IMR-90 (cell line): ENCODE measurements at places on chromosomes 7 and 10. TPM values are rescaled to one million over a fixed set of nuclear protein-coding genes. Genes with fewer than 3 reads are reported as not detected.

Gene ANXA11
- 39.4 and 40.8 TPM in 2 replicates for total RNA-seq

Gene ZNHIT1
- total RNA-seq: 31.7 and 34.4 TPM in 2 replicates

Gene CAV1
- 1,496 and 1,592 TPM in 2 replicates for total RNA-seq

Gene DDIT4
- 108 and 110 TPM in 2 replicates for total RNA-seq

- peak; percentile 73 for DNase-seq
- peaks cover 7% of the 10 kb centered on the region for H3K4me1 ChIP-seq
- H3K36me3 ChIP-seq: no peaks in the 10 kb centered on the region
- no peak overlapping the region for H3K4me3 ChIP-seq
These were observed 93.8 kb downstream of the PRTFDC1 start for GRCh38 chr10:24858288-24859270.

- no peak overlapping the region for H3K4me3 ChIP-seq
- H3K4me1 ChIP-seq: no peaks in the 10 kb centered on the region
- no peaks in the 10 kb centered on the region for H3K27me3 ChIP-seq
- no peak for DNase-seq
- no peak overlapping the region for H3K27ac ChIP-seq
- H3K36me3 ChIP-seq: peaks cover 5% of the 10 kb centered on the region
These were observed 56.1 kb upstream of the WNT16 start for GRCh38 chr7:121272676-121273075.

GRCh38 chr10:2282202-2282601, 544.9 kb upstream of the ADARB2 start:
- no peak overlapping the region for H3K4me3 ChIP-seq
- H3K36me3 ChIP-seq: no peaks in the 10 kb centered on the region
- no peaks in the 10 kb centered on the region for H3K4me1 ChIP-seq
- no peaks in the 10 kb centered on the region for H3K27me3 ChIP-seq
- H3K27ac ChIP-seq: no peak overlapping the region
- DNase-seq: no peak

- no peaks in the 10 kb centered on the region; the same call in 1 of the 2 replicates for H3K27me3 ChIP-seq
- H3K27ac ChIP-seq: no peak overlapping the region
- H3K4me1 ChIP-seq: no peaks in the 10 kb centered on the region
- H3K36me3 ChIP-seq: no peaks in the 10 kb centered on the region
- no peak for DNase-seq
- H3K4me3 ChIP-seq: no peak overlapping the region
These were observed 222.6 kb downstream of the HTR7 start for GRCh38 chr10:90635111-90635765.

DNA sequence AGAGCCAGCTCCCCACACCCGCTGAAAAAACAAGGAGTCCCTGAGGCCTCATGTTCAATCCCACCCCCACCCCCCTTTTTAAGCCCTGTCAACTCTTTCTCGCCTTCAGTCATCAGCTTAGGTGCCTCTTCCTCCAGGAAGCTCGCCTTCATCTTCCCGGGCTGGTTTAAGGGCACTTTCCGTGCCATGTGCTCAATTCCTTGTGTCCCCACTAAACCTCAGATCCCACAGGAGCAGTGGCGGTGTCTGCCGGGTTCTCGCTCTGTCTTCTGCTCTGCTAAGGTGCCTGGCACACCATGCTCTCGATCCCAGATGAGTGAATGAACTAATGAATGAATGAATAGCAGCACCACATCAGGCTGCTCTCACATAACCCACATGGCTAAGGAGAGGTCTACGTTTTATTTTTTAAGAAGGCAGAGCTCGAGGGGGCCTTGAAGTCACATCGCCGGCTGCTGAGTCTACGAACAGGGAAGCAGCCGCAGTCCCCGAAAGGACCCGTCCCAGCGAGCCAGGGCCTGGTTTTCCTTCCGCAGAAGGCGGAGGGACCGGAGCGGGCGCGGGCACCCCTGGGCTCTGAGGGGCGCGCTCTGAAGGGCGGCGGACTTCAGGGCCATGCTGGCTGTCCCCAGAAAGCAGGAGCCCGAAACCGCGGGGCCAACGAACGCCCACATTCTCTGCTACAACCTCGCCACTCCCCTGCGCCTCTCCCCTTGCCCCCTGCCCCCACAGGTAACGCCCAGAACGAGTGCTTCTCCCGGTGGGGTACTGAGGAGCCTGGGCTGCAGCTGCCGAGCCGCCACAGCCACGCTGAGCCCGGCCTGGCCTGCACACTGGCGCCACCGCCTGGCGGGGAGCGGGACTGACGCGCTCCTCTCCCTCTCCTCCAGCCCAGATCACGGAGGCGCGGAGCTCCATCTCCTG, 73.4 kb upstream of the KCNMA1 start:
- H3K36me3 ChIP-seq: no peaks in the 10 kb centered on the region
- H3K27ac ChIP-seq: no peak overlapping the region; the same call in 1 of the 2 replicates
- no peaks in the 10 kb centered on the region for H3K4me1 ChIP-seq
- peaks cover 6% of the 10 kb centered on the region; the same call in 1 of the 2 replicates for H3K27me3 ChIP-seq

- H3K4me1 ChIP-seq: no peaks in the 10 kb centered on the region
- DNase-seq: no peak
- no peak overlapping the region for H3K27ac ChIP-seq
- H3K27me3 ChIP-seq: no peaks in the 10 kb centered on the region
- no peaks in the 10 kb centered on the region for H3K36me3 ChIP-seq
- no peak overlapping the region for H3K4me3 ChIP-seq
These were observed 7.2 kb upstream of the CADPS2 start for GRCh38 chr7:122893486-122893885.

DNA sequence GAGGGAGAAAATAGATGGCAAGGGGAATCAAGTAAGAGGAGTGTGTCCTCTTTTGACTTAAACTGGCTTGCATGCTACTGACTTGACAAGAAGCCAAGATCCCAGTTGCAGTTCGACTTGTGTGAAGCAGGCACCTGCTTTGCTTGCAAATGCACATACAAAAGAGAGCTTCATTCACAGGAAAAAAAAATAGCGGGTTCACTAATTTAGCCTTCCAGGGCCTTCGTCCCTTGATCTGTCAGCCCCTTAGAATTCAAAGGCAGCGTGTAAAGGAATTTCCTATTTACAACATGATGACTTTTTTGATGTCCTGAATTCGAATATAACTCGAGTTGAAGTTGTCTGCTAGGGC, 192.1 kb downstream of the CELF2 start:
- H3K27me3 ChIP-seq: no peaks in the 10 kb centered on the region
- no peak overlapping the region for H3K4me3 ChIP-seq
- no peak overlapping the region for H3K27ac ChIP-seq
- no peaks in the 10 kb centered on the region for H3K4me1 ChIP-seq

GRCh38 chr7:117592011-117592635, 112.3 kb downstream of the CFTR start:
- no peak overlapping the region for H3K27ac ChIP-seq
- no peaks in the 10 kb centered on the region for H3K36me3 ChIP-seq
- no peak overlapping the region for H3K4me3 ChIP-seq
- no peak for DNase-seq
- H3K4me1 ChIP-seq: no peaks in the 10 kb centered on the region

DNA sequence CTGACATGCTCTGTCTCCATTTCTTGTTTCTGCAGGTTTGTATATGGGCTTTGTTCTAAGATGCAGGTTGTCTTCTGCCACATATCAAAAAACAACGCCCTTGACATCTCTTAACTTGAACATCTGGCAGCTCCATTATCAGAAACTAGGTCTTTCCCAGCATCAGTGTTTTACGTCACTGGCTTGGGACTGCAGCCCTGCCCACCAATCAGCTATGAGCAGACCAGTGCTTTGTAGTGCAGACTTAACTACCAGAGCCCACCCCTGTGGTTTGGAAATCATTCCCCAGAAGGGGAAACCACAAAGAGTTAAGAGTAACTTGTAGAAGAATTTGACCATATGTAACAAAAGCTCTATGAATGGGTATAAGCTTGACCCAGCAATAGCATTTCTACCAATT, 132.4 kb downstream of the SEPTIN14 start:
- H3K27ac ChIP-seq: no peak overlapping the region
- no peaks in the 10 kb centered on the region for H3K36me3 ChIP-seq
- H3K4me3 ChIP-seq: no peak overlapping the region
- no peak for DNase-seq
- H3K27me3 ChIP-seq: no peaks in the 10 kb centered on the region

DNA sequence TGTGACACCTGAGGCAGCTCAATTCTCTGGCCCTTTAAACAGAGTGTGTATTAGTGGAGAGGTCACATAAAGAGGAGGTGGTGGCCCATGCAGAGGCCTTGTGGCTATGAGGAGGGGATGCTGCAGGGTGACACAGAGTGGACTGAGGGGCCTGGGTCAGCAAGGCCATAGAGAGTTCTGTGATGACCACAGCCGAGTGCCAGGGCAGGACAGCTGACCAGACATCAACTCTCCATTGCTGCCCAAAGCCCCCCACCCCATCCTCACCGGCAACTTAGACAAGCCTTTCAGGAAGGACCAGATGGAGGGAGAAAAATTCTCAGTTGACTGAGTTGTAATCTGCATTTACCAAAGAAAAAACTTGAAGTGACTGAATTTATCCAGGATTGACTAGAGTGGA, 378.1 kb downstream of the RPS24 start:
- peaks cover 9% of the 10 kb centered on the region; the same call in 1 of the 2 replicates for H3K4me1 ChIP-seq
- DNase-seq: no peak
- H3K36me3 ChIP-seq: no peaks in the 10 kb centered on the region
- H3K4me3 ChIP-seq: no peak overlapping the region
- peaks cover 4% of the 10 kb centered on the region; the same call in 1 of the 2 replicates for H3K27me3 ChIP-seq

DNA sequence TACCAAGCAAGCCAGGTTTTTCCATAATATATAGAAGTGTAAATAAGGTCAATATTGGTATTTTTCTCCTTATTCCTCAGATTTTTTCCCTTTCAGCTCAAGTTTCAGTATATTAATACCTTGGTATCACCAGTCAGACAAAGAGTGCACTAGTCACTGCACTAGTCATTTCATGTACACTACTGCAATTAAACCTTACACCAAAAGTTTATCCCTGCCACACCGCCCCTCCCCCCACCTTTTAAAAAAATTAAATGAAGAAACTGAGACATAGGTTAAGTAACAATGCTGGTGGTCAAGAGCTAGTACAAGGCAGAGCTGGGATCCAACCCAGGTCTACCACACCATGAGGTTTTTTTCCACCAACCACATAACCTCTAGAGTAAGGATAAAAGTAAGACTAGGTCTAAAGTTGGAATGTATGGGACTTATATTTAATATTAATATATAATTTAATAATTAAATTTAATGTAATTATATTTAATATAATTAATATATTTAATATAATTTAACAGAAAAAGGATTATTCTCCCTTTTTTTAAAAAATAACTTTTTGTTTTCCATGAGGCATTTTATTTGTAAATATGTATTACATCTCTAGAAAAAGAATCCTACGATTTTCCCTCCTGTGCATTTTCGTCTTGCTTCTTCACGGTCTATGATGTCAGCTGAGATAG, 68.5 kb downstream of the NT5C2 start:
- no peak overlapping the region for H3K4me3 ChIP-seq
- H3K4me1 ChIP-seq: peaks cover 12% of the 10 kb centered on the region
- DNase-seq: no peak
- peaks cover 7% of the 10 kb centered on the region for H3K36me3 ChIP-seq
- H3K27me3 ChIP-seq: no peaks in the 10 kb centered on the region
- no peak overlapping the region for H3K27ac ChIP-seq

- no peaks in the 10 kb centered on the region for H3K36me3 ChIP-seq
- H3K27me3 ChIP-seq: no peaks in the 10 kb centered on the region
- no peak overlapping the region for H3K27ac ChIP-seq
- H3K4me1 ChIP-seq: peaks cover 6% of the 10 kb centered on the region
These were observed 33.2 kb downstream of the COL17A1 start for GRCh38 chr10:104052431-104052830.

- no peak overlapping the region for H3K4me3 ChIP-seq
- H3K36me3 ChIP-seq: no peaks in the 10 kb centered on the region
- peak; percentile 92 for DNase-seq
- H3K27me3 ChIP-seq: no peaks in the 10 kb centered on the region; the same call in 1 of the 2 replicates
- H3K4me1 ChIP-seq: peaks cover 7% of the 10 kb centered on the region
- H3K27ac ChIP-seq: peak overlapping the region; percentile 60
These were observed 9.8 kb upstream of the MAFK start for GRCh38 chr7:1520539-1521234.

DNA sequence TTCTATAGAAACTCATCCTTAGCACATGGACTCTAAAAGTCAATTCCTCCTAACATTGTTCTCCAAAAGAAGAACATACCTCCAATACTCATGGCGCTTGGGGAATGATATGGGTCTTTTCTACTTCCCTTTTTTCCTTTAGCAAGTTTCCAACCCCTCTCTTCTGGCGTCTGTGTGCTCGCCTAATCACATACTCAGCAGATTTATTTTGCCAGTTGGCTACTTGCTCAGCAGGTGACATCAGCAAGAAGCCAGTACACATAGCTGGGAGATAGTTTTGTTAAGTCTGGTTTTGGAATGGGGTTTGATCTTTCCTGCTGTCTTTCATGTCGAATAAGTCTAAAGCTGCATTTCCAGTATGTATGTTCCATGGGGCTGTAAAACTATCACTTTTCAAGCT, 193.8 kb downstream of the POM121L12 start:
- no peak for DNase-seq
- H3K27ac ChIP-seq: no peak overlapping the region
- H3K36me3 ChIP-seq: no peaks in the 10 kb centered on the region
- H3K4me3 ChIP-seq: no peak overlapping the region
- no peaks in the 10 kb centered on the region for H3K4me1 ChIP-seq
- H3K27me3 ChIP-seq: no peaks in the 10 kb centered on the region

GRCh38 chr10:120184547-120185337, 272.3 kb upstream of the PLPP4 start:
- no peaks in the 10 kb centered on the region for H3K36me3 ChIP-seq
- no peaks in the 10 kb centered on the region for H3K4me1 ChIP-seq
- no peak overlapping the region for H3K4me3 ChIP-seq
- H3K27me3 ChIP-seq: no peaks in the 10 kb centered on the region

DNA sequence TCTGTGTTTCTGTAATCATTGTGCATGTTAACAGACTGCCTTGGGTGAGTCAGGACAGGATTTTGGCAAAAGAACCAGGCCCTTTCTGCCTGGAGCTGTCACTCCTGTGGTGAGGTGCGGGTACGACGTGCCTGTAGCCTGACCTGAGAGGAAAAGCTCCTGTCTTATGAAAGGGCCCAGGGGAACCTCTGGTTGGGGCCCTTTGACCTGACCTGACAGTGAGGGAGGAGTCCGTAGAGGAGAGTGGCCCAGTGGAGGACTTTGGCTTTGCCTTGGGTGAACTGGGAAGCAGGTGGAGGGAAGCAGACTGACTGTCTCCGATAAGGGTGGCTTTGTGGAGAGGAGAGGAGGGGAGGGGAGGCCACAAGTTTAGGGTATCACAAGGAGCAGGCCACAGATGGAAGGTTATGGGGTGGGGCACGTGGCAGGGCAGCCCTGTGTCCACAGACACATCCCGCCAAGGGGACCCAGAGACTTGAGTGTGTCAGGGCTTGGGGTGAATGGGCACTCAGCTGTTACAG, 6.9 kb downstream of the PFKP start:
- peaks cover 25% of the 10 kb centered on the region for H3K4me1 ChIP-seq
- H3K27me3 ChIP-seq: no peaks in the 10 kb centered on the region
- H3K4me3 ChIP-seq: no peak overlapping the region
- H3K27ac ChIP-seq: peak overlapping the region; percentile 10; the same call in 1 of the 2 replicates
- peak; percentile 47 for DNase-seq

DNA sequence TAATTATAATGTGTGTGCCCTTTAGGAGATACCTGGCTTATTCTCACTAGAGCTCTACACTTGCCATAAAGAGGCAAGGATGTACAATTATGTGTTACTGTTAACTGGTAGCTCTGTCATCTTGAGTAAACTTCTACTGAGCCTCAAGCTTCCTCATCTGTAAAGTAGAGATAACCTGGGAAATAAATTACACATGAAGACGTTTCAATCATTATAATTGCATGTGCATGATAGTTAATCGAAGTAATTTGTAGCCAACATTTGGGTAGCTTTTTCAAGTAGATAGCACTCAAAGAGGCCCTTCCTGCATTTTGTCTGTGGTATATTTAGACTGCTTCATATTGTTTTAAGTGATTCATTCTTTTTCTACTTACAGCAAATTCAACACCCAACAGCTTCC, 2.4 kb downstream of the CCT6A start:
- DNase-seq: no peak
- no peak overlapping the region for H3K27ac ChIP-seq
- H3K36me3 ChIP-seq: peaks cover 28% of the 10 kb centered on the region
- H3K4me1 ChIP-seq: peaks cover 4% of the 10 kb centered on the region; the same call in 1 of the 2 replicates
- H3K27me3 ChIP-seq: no peaks in the 10 kb centered on the region
